NB4 (cell line): ENCODE measurements at places on chromosomes 3 and 15.
A peak's percentile ranks its signal among the peaks of the same experiment; 100 is the strongest.

DNA sequence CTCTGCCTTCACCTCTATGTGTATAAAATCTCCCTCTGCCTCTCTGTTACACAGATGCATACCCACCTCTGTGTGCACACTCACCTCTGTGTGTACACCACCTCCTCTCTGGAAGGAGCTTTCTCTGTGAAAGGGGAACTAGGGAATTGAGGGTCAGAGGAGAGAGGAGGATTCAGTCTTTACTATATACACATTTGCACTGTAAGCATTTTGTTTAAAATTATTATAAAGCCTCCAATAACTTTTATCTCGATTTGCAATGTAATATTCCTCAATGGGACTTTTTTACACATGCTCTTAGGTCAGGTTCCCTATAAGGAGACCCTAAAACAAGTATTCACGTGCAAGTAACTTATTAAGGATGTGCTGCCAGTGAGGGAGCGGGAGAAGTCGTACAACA, 82.5 kb downstream of the OXNAD1 start:
- DNase-seq: no peak

- no peak for DNase-seq
Observed at GRCh38 chr15:56208185-56208584, 35.5 kb downstream of the RFX7 start.

DNA sequence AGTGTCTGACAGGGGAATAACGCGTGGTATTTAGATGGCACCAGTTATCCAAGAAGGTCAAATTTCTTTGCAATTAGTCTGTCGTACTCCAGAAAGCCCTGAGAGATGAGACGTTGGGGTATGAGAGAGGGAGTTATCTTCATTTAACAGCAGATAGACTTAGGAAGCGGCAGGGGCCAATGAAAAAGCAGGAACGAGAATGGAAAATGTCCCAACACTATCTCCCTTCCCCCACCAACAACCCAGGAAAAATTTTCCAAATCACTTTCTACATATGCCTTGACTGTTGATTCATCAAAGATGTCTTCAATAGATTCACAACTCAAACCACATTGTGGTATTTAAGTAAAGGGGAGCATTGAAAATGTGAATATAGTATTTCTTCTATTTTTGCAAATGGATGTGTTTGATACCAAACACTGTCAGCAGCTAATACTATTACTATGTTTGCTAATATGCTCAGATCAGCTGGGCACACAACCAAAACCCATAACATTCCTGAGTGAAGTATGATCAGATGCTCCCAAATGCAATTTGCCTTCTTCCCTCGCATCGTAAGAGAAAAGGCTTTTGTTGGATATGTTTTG, 13.3 kb upstream of the GREM1 start:
- DNase-seq: no peak

DNA sequence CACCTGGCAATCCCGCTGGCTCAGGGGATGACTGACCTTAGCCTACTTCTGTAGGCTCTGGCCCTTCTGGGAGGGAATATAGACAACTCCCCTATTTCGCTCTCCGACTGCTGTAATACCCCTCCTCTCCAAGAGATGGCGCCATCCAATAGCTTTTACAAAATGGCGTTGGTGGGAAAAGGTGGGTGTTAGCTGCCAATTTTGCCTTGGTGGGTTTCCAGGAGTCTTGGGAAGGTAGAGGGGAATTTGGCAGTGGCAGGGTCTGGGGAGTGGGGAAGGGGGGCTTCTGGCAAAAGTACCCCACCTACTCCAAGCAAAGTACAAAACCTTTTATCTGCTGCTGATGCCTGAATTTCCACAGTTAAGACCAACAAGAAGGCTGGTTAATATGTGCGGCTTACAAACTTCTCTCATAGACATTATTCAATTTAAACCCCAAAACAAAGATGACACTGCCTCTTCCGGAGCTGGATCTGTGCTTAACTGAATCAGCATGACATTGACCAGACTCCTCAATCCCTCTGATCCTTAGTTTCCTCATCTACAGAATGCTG, 62.1 kb downstream of the RASGRF1 start:
- DNase-seq: peak; percentile 66

- DNase-seq: no peak
Observed at GRCh38 chr15:85980946-85981345, 98.7 kb upstream of the AGBL1 start.

GRCh38 chr3:124322966-124323365, 331.0 kb upstream of the ROPN1 start:
- DNase-seq: no peak

- no peak for DNase-seq
Observed at GRCh38 chr15:79897380-79897678, 515 bp upstream of the MTHFS start.
